Activated T-helper 9 cell treated with anti-CD3 and anti-CD28 coated beads, Interleukin-2, amount 50 U/mL, for 16 hours (primary cell): ENCODE measurements at places on chromosomes 7 and 10.

DNA sequence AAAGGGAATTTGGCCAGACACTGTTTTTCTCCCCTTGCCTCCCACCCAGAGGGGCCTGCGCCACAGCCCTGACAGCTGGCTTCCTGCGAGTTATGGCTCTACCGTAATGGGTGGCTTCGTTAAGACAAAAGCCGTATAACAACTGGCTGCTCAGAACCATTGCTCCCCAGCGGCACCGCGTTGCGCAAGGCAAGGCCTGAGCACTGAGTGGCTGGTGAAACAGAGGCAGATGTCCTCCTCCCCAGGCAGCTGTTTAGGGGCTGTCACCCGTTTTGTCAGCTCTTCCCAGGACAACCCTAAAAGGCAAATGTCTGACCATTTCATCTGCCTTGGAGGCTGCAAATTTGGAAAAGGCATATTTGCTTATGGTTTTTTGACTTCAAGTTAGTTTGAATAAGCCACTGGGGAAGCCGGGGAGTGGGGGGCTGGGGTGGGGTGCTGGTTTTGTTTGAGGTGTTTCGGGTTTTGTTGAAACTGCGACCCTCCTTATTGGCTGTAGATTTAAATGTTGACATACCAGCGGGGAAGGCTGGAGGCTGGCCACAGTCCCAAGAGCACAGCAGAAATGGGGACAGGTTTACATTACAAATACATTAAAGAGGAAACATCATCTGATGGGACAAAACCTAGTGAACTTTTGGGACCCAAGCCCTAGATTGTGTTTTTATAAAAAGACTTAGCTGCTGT, 681 bp upstream of the SPOCK2 start:
- peak; percentile 37 for DNase-seq

- no peak for DNase-seq
Measured at GRCh38 chr7:47508389-47509380, 73.2 kb downstream of the TNS3 start.

DNA sequence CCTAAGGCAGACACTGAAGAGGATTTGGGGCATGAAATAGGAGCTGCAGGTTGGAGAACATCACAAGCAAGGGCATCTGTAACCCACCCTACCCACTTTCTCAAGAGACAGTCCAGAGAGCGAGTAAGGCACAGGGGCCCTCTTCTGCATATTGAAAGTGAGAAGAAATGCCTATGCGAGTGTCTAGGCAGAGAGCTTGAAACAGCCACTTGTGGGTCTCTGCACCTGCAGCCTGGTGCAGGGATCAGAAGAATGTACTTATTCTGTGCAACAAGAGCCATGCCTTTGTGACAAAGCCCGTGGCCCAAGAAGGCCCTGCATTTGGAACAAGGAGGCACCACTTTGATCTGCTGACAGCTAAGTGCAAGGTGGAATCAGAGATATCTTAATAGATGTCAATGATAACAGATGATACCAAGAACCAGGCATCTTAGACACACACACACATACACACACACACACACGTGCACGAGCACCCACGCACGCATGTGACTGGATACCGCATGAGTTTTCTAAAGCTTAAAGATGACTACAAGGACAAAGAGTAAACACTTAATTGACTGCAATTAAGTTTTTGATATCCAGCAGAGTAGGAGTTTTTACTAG, 89.3 kb downstream of the NPSR1 start:
- no peak for DNase-seq

GRCh38 chr7:107638594-107638993, 22.0 kb upstream of the SLC26A4 start:
- DNase-seq: no peak

- no peak for DNase-seq
Measured at GRCh38 chr7:106049139-106049752, 62.9 kb downstream of the SYPL1 start.

DNA sequence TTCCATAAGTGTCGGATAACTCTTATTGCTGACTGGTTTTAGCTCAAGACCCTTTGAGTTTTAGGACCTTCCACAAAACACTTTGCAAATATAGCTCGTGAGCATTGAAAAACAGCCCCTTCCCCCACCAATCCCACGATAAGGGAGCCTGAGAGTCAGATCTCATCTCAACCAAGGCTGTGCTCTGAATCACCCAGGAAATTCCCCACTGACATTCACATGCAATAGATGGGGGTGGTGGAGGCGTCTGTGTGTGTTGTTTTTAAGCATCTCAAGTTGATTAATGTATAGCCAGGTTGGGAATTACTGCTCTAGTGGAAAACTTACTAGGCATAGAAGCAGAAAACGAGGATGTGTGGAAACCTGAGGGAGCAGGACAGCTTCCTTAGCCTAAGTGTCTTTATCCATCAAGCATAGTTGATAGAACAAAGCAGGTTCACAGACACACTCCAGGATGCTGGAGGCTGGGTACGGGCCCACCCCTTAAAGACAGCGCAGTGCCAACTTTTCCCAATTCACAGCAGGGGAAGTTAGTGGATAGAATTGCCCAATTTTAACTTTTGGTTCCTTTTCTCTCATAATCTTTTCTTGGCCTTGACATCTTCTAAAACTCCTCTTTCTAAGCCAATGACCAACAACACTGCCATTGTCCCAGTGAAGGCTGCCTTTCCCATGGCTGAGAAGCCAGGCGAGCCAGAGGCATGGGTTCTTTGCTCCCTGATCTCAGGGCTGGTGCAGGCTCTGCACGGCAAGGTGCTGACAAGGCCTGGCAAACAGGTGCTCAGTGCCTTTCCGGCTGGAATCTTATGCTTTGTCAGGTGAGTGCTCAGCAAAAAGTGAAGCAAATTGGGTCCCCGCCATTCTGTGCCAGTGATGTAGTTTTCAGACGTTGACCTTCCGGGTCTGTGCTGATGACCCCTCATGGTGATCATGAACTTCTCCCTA, 98.5 kb upstream of the INSIG1 start:
- peak; percentile 48 for DNase-seq

GRCh38 chr10:48767373-48768143, 82.9 kb downstream of the WDFY4 start:
- DNase-seq: no peak

GRCh38 chr7:69433081-69433480, 165.2 kb upstream of the AUTS2 start:
- DNase-seq: no peak

DNA sequence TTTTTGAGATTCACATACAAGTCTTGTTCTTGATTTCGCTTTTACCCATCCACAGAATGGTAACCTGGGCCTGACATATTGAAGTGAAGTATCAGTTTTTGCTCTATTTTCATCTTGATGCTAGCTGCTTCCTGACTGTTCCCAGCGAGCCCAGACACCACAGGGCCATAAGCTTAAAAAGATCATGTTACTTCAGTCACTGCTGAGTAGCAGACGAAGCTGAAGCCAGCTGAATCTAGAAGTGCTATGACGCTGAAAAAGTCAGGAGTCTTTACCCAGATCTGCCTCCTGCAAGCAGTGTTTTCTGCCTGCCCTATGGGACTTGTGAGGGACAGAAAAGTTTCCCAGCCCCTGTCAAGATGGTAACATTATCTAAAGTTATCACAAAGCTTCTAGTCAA, 2.7 kb upstream of the PRXL2A start:
- DNase-seq: no peak

DNA sequence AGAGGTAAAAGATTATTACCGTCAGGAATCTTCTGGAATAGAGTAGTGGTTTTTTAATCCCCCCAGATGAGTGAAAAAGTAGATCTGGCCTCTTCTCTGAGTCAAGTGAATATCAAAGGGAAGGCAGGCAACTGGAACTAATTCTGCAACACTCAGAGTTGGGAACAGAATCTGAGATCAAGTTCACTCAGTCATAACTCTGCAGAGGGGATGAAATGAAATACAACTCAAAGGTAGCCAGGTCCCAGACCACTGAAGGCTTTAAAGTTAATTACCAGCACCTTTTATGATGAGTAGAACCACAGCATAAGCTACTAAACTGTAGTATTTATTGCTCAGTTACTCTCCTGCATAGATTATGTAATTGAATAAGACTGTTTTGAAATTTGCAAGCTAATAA, 455.6 kb upstream of the AKR1E2 start:
- DNase-seq: no peak

- DNase-seq: no peak
Measured at GRCh38 chr7:132972745-132973144, 109.1 kb downstream of the CHCHD3 start.

GRCh38 chr7:44307301-44307900, 18.0 kb downstream of the CAMK2B start:
- DNase-seq: no peak

DNA sequence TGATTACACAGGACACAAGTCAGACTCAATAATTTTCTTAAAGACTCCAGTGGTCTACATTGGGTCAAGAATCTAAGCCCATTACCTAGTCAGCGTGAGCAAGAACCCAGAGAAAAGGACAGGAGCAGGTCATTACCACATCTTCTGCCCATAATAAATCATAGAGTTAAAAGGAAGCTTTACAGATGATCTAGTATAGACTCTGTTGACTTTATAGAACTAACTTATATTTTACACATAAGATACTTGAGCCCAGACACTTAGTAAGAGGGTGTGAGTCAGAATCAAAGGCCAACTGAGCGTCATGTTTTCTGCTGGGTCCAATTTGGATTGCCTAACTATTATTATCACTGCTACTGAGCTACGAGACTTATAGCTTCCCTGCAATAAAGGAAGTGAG, 206.1 kb upstream of the NPSR1 start:
- no peak for DNase-seq

DNA sequence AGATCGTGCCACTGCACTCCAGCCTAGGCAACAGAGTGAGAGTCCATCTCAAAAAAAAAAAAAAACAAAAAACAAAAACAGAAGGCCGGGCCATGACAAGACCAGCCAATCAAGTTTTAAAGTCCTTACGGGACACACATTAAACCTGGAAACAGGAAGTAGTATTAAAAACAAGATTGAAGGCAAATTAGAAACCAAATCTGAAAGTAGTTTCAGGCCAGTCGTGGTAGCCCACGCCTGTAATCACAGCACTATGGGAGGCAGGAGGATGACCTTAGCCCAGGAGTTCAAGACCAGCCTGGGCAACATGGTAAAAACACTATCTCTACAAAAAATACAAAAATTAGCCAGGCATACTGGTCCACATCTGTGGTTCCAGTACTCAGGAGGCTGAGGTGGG, 18.1 kb downstream of the PSAP start:
- DNase-seq: no peak

- no peak for DNase-seq
Measured at GRCh38 chr7:137670222-137671064, 176.3 kb downstream of the DGKI start.

- no peak for DNase-seq
Measured at GRCh38 chr7:25953859-25954258, 198.1 kb upstream of the NFE2L3 start.

- no peak for DNase-seq
Measured at GRCh38 chr10:84668186-84668763, 339.9 kb downstream of the CCSER2 start.

DNA sequence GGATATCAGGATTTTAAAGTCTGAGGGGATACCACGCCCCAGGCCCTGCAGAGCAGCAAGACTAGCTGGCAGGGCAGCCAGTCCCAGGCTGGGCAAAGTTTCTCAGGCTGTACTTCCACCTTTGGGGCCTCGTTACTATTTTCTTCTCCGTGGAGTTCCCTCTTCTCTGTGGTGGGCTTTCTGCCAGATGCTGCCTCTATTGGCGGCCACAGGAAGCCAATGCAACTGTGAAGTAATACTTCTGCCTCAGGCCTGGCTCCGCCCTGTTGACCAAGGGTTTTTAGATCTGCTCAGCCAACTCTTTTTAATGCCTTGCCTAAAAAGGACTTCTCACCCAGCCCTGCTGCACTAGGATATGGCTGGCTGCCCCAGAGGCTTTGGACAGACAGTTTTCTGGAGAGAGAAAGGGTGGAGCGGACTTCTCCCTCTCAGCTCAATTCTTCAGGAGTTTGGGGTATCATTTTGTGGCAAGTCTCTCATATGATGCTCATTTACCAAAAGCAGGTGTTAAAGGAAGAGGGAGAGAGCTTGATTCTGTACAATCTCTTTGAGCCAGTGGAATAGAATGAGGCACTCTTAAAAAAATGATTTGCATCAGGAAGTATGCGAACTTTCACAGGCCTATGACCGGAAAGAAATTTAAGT, 67.4 kb downstream of the HHEX start:
- no peak for DNase-seq

DNA sequence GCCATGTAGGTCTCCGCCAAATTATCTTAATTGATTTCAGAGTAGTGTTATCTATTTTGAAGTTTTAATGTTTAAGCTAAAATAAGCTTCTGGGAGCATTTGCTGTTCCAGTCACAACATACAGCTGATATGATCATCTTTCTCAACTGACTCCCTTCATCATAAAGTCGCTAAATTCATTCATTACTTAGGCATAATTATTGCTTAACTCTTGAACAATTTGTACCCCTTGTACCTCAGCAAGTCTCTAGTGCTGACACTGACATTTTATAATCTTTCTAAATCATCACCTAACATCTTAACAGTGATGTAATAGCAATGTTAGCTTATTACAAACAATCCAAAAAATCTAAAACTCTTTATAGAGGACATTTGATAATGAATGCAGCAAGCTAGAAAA, 54.3 kb upstream of the WNT16 start:
- DNase-seq: no peak

DNA sequence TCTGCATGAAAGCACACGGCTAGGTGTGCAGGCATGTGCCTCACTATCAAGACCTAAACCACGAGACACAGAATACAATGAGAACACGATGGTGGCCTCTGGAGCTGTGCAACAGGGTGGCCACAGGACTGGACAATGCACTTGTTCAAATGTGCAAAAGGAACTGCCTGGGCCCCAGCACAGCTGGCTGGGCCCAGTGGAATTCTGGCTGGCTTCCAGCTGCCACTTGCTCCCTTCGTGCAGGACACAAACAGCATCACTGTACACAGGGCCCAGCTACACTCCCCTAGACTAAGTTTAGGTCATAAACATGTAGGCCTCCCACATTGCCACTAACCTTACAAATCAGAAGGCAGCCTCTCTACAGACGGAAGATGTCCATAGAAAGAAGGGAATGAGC, 23.4 kb downstream of the DOCK4 start:
- DNase-seq: no peak

- no peak for DNase-seq
Measured at GRCh38 chr10:113059371-113059780, 109.3 kb downstream of the TCF7L2 start.

GRCh38 chr7:64869912-64870562, 33.0 kb upstream of the ZNF273 start:
- no peak for DNase-seq
